ENCODE measurements at places on chromosomes 3 and 15. TPM values are rescaled to one million over a fixed set of nuclear protein-coding genes. Genes with fewer than 3 reads are reported as not detected.

The SLC15A2 gene
- total RNA-seq = 0.92 TPM

The PLSCR5 gene
- not detected for total RNA-seq

The ZNF774 gene
- total RNA-seq = 3.2 TPM

The TM4SF18 gene
- not detected for total RNA-seq

The IL5RA gene
- not detected for total RNA-seq

The PTH1R gene
- total RNA-seq = 3.1 TPM

The B2M gene
- total RNA-seq = 496 TPM

The SH3GL3 gene
- total RNA-seq = not detected

The MYZAP gene
- total RNA-seq = 1.9 TPM

The GOLGA8J gene
- not detected for total RNA-seq

The ISL2 gene
- total RNA-seq = not detected

The DVL3 gene
- 88.1 TPM for total RNA-seq

The GOLGA8O gene
- 2.5 TPM for total RNA-seq

The GPR171 gene
- not detected for total RNA-seq

The IGSF11 gene
- not detected for total RNA-seq

The ATP13A4 gene
- total RNA-seq = not detected

The CASR gene
- total RNA-seq = not detected

The TLR9 gene
- not detected for total RNA-seq

The GASK1A gene
- total RNA-seq = not detected

The NSUN3 gene
- total RNA-seq = 14.5 TPM

The IL17RB gene
- total RNA-seq = 0.22 TPM

The CAV3 gene
- not detected for total RNA-seq

The CEP19 gene
- total RNA-seq = 2.1 TPM

The C3orf80 gene
- not detected for total RNA-seq

The PRSS50 gene
- not detected for total RNA-seq

The TMEM158 gene
- total RNA-seq = 6.9 TPM

The CHRFAM7A gene
- 4.4 TPM for total RNA-seq

The ERICH6 gene
- total RNA-seq = not detected

The GP9 gene
- total RNA-seq = not detected

The CDCP1 gene
- total RNA-seq = 0.48 TPM

The SUSD5 gene
- total RNA-seq = 38.5 TPM

The AGTR1 gene
- 2.2 TPM for total RNA-seq

The HGD gene
- total RNA-seq = not detected

The XCR1 gene
- total RNA-seq = not detected

The BTLA gene
- total RNA-seq = 0.42 TPM

The EXD1 gene
- total RNA-seq = not detected

The GOLGA8G gene
- not detected for total RNA-seq

The TMEM207 gene
- total RNA-seq = not detected

The FETUB gene
- not detected for total RNA-seq

The HES1 gene
- total RNA-seq = 36.7 TPM

The ZFAND6 gene
- 49.3 TPM for total RNA-seq

The NR1I2 gene
- total RNA-seq = not detected

The CHRM5 gene
- not detected for total RNA-seq

The SPTSSB gene
- not detected for total RNA-seq

The KLF15 gene
- total RNA-seq = 1.8 TPM

The AADACL2 gene
- not detected for total RNA-seq

The GOLGA6A gene
- total RNA-seq = 0.12 TPM

The C3orf22 gene
- not detected for total RNA-seq

The MAGI1 gene
- total RNA-seq = 18.9 TPM

The ROPN1 gene
- not detected for total RNA-seq

The APBA2 gene
- 26.4 TPM for total RNA-seq

The ARGFX gene
- not detected for total RNA-seq

The SLC28A1 gene
- total RNA-seq = not detected

The FAM107A gene
- total RNA-seq = not detected

The PPP1R14D gene
- not detected for total RNA-seq

The TNFAIP8L3 gene
- 6.1 TPM for total RNA-seq

The SLC12A1 gene
- total RNA-seq = not detected

Data from chondrocyte (in vitro differentiated cells).